Mammary microvascular endothelial cell (primary cell): ENCODE measurements at places on chromosomes 5 and 9. TPM values are rescaled to one million over a fixed set of nuclear protein-coding genes. Genes with fewer than 3 reads are reported as not detected.

CSF2 gene
- 16.8 and 17.5 TPM in 2 replicates for total RNA-seq

SMARCA2 gene
- total RNA-seq = 29.0 and 31.9 TPM in 2 replicates

STKLD1 gene
- total RNA-seq = 0.49 TPM in 1 of 2 replicates, not detected in the other

DOCK2 gene
- total RNA-seq = 0.44 and 1.1 TPM in 2 replicates

COL23A1 gene
- not detected in 2 replicates for total RNA-seq
